ENCODE measurements at places on chromosomes 2 and 18.

- DNase-seq, result no peak
Observed at GRCh38 chr18:74116633-74117554, 30.7 kb downstream of the FBXO15 start.

- no peak for DNase-seq
Observed at GRCh38 chr2:219823574-219823973, 196.1 kb downstream of the SLC4A3 start.

DNA sequence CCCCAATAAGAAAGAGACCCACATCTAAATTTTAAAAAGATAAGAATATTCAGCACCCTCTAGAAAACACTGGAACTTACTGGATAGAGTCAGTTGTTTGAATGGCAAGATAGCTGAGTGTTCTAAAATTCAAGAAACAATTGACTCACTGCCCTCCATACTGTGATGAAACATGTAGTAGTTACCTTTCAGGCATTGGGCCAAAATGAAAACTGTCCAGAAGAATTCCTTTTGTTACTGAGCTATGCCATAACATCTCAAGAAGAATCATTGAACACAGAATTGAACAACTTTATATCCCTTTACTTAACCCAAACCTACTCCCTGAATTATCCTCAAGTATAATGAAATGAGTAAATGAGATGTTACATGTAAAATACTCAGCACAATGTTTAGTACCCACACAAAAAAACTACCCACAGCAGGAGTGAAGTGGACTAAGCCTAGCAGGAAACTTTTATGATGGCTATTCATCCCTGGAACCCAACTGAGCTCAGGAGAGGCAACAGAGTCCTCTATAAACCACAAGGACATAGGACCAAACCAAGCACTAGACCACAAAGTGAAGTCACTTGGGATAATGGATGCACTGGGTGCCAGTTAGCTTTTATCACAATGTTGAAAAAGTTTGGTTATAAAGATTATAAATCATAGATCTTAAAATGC lies 32.7 kb downstream of the RBM43 start:
- no peak for DNase-seq

DNA sequence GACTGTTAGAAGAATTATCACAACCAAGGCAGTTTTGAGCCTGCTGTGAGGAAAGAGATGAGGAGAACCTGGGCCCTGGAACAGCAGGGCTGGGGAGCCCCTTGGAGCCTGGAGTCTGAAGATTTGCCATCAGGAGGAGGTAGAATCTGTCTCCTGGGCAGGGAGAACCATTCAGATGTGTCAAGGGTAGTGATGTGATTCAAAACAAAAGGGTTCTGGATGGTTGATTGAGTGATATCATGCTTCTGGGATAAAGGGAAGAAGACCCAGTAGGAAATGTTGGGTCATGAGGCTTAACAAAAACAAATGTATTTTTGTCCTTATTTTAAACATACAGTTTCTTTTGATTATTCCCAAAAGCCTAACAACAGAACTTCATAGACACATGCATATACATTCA lies 28.6 kb downstream of the RNF144A start:
- no peak for DNase-seq

GRCh38 chr2:10086950-10087349 lies 6.7 kb upstream of the CYS1 start:
- no peak for DNase-seq

DNA sequence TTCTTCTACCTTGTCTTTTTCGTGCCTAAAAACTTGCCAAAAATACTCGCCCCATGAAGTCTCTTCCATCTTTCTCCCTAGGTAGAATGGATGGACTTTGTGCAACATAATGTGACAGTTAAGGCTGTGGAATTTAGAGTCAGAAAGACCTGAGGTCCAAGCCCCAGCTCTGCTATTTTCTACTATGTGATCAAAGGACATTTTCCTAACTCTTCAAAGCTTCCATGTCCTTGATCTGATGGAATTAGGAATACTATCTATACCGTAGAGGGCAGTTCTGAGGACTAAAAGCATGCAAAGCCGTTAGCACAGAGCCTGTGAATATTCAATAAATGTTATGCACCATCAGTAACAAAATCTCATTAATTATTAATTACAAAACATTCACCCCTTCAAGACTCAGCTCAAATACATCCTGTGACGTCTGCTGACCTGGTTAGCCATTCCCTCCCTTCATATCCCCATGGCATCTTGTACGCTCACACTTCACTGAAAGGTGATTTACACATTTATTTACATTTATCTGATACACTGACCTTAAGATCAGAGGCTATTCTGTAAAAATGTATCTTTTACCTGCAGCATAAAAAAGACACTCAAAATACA lies 15.1 kb downstream of the IWS1 start:
- DNase-seq, result no peak

DNA sequence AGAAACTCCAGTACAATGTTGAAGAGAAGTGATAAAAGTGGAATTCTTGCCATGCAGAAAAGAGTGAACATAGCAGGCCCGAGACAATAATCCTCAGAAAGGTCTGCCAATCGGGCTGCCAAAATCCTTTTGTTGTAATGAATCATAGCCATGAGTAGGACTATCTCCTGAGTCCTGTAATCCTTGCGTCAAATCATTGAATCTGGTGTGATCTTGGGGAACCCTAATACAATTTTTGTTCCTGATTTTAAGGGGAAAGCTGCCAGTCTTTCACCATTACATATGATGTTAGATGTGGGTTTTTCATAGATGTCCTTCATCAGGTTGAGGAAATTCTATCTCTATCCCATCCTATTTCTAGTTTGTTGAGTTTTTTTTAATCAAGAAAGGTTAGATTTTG lies 2.2 kb downstream of the TPGS2 start:
- DNase-seq, result no peak

GRCh38 chr18:9771261-9771976 lies 63.3 kb downstream of the RAB31 start:
- peak; percentile 15 for DNase-seq

DNA sequence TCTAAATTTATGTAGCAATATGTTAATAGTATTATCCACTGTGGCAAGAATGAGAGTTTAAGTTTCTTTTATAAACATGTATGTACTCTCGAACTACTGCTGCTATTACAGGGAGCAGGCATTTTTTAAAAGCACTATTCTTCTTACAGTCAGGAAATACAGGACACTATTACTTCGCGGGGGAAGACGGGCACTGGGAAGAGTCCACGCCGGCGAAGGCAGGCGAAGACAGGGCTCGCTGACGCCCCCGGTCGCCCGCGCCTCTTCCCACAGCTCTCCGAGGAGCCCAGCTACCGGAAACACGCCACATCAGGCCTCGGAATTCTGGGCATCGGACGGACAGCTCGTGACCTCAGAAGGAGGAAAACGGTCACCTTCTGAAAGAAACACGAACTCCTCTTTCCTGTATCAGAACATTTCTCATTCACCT lies 90.2 kb downstream of the FAM161A start:
- DNase-seq, result no peak

GRCh38 chr2:159612255-159612901 lies 4.0 kb downstream of the BAZ2B start:
- DNase-seq, result no peak

DNA sequence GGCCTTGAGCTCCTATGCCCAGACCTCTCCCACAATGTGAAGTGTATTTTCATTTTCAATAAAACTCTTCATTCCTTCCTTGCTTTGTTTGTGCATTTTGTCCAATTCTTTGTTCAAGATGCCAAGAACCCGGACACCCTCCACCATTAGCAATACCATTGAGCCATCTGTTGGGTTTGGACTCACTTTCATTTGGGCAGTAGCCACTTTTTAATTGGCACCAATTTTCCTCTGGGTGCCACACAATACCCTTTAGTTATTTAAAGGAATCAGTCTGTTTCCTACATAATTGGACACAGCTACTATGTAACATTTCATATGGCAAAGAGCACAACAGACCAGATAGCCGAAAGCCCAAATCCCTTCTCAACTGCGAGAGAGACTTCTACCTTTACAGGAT lies 22.5 kb upstream of the SLC35G4 start:
- DNase-seq, result no peak

GRCh38 chr2:46977899-46978298 lies 62.3 kb upstream of the MCFD2 start:
- no peak for DNase-seq

- no peak for DNase-seq
Observed at GRCh38 chr18:78936251-78937005, 43.2 kb upstream of the SALL3 start.

DNA sequence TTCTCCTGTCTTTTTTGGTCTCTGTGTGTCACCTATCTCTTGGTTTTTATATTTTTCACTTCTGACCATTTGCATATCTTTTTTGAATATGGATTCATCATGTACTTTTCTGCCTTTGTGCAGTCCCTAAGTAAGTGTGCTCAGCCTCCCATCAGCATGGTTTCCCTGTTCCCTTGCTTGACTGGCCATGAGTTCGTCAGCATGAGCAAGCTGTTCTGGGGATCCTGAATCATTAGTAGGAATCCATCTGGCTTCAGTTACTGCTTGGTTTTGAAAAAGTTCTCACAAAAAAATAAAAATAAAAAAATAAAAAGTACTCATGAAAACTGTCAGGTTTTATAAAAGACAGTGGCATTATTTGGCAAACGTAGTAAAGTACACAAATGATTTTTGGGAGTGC lies 144.1 kb downstream of the NCOA1 start:
- no peak for DNase-seq

DNA sequence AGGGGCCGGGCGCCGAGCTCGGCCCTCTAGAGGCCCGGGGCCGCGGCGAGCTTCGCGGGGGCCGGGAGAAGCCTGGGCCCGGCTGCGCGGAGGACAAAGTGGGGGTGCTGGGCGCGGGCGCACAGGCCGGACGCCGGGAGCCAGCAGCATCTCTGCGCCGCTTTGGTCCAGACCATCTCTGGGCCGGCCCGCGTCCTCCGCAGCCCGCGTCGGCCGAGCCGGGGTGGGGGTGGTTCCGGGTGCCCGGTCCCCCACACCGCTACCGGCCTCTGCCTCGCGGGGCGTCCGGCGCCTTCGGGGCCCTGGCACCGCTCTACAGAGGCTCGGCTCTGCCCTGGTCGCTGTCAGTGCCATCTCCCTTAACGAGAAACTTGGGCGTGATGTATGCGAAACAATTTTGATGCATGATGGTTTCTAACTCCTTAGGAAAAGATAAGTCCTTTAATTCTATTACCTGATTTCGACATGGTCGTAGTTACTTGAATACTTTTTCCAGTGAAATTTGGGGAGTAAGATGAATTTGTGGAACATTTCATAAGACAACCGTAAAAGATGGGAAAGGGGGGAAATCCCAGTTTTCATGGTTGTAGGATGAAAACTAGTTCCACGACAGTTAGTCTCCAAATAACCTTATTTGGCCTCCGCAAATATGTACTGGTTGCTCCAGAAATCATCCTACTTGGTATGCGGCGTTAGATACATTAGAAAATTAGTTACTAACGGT lies 562 bp downstream of the TWSG1 start:
- no peak for DNase-seq

DNA sequence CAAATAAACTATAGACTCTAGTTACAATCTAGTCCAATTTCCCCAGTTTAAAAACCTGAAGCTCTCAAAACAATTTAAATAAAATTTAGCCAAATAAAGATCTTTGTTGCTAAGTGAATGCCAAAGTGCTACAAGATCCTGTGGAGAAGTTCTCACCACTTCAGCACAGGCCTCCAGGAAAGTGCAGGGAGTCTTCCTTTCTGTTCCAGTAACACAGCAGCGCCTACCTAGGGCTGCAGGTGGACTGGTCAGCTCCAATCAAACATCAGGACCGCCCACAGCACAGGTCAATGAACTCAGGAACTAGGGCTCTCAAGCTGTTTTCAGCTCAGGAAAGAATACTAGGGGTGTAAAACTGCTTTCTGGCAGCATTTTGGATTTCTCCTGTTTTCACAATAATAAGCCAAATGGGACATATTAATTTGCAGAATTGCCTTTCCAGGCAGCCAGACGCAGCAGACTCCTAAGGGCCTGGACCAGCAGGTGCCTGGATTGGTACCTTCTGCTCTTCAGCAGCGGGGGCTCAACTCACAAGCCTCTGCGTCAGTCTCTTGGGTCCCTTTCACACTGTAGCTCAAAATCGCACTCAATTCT lies 1.5 kb downstream of the FAM110C start:
- DNase-seq, result no peak

DNA sequence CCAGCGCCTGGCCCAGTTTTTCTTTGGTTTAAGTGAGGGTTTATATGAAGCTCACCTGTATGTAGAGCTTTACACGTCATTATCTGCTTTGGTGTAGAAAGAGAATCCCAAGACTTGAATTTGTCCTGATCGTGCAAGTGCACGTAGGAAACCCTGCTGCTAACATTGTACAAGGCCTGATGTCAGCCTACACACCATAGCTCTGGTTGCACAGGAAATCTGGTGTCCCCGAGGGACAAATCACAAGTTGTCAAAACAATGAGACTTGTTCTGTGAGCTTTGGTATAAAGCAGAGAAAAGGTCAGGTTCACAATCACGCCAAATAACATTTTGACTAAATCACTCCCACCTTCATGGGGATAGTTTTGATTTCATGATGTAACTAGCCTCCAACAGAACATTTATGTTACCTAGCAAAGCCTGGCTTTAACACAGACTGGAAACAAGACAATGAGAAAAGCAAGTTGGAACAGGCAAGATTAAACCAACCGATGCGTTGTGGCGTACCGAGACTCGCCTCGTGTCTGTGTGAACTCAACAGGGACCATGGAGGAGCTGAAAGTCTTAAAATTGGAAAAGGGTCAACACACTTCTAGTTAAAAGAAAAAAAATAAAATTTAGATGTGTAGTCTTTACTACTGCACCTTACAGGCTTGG lies 41.4 kb downstream of the ZAP70 start:
- no peak for DNase-seq

GRCh38 chr18:38413193-38413592 lies 847.6 kb upstream of the CELF4 start:
- DNase-seq, result no peak

DNA sequence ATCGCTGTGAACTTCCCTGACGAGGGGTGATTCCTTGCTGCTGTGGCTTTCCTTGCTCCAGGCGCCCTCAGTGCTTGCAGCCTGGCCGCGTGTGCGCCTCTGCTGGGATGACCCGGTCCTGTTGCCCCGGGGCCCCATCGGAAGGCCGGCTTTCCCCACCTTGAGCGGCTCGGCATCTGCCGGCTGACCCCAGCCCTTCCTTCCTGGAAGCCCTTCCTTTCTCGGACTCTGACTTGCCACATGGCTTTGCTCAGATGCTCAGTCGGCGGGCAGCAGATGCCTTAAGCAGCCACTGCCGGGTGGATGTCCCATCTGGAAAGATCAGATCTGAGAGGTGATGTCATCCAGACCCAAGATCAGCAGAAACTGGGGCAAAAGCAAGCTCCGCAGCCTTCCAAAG lies 100.5 kb upstream of the ODC1 start:
- DNase-seq, result no peak

GRCh38 chr2:232833830-232834229 lies 36.2 kb upstream of the SNORC start:
- no peak for DNase-seq

DNA sequence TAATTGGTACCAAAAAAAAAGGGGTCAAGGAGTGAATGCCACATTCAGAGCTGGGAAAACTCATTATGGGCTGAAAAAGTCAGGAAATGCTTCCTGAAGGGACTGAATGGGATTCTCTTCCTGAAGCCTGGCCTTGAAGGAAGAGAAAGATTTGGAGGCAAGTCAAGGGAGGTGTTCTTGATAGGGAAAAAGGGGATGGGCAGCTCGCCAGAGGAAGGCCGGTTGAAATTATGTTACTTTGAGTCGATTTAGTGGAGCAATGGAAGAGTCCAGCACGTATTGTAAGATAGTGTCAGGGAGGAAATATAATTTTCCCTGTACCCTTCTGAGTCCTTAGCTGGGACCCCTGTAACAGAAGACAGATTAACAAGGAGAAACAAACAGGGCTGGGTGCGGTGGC lies 115.3 kb upstream of the STPG4 start:
- DNase-seq, result no peak

- no peak for DNase-seq
Observed at GRCh38 chr2:13109516-13109915, 392.8 kb downstream of the TRIB2 start.

All from stimulated activated CD8-positive, alpha-beta memory T cell treated with anti-CD3 and anti-CD28 coated beads, Interleukin-12 subunit alpha, Interleukin-12 subunit beta, amount 100 ng/mL, for 1 hour (primary cell).